Mucosa of gallbladder (tissue), 1 donor: ENCODE measurements at places on chromosomes 12 and 14. TPM values are rescaled to one million over a fixed set of nuclear protein-coding genes. Genes with fewer than 3 reads are reported as not detected.

DNA sequence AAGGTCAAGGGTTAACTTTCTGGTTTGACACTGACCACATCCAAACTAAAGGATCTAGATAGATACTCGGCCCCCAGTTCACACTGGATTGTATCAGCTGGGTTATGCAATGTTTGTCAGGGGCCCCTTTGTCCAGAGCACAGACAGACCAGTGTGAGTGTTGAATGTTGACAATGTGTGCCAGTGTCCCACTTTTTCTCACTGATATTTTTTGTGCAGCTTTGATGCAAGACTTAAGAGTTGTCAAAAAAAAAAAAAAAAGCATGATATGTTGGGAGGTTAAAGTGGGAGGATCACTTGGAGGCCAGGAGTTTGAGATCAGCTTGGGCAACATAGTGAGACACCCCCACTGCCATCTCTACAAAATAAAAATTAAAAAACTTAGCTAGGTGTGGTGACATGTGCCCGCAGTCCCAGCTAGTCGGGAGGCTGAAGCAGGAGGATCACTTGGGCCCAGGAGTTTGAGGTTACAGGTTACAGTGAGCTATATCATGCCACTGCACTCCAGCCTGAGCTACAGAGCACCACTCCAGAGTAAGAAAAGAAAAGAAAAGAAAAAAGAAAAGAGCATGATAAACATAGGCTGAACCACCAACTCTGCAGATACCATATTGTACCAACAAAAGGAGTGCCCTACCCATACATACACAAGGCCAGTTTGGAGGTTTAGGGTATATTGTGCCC, 97.5 kb downstream of the LGR5 start:
- no peak for DNase-seq

- no peak for DNase-seq
Observed at GRCh38 chr12:50825372-50825838, 17.3 kb upstream of the TMPRSS12 start.

- no peak for DNase-seq
Observed at GRCh38 chr12:75714462-75715322, 203.3 kb upstream of the KRR1 start.

DNA sequence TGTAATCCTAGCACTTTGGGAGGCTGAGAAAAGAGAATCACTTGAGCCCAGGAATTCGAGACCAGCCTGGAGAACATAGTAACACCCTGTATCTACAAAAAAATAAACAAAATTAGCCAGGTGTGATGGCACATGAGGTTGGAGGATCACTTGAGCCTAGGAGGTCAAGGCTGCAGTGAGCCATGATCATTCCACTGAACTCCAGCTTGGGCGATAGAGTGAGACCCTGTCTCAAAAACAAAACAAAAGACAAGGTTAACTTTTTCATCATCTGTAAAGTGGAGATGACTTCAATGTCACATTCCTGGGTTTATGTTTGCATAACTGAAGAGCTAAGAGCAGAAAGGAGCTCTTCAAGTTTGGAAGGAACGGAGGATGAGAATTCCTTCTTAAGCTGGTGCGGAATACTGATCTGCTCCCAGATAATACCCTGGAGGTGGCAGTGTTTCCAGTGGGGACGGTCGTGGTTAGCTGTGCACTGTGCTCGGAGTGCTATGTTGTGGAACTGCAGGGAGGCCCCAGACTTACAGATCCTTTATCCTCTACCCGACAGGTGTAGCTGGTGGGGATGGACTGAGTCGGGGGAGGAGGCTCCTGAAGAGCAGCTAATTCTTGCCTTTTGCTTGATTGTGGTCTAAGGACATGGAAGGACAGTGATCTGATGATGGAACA, 22.5 kb upstream of the BICD1 start:
- no peak for DNase-seq

DNA sequence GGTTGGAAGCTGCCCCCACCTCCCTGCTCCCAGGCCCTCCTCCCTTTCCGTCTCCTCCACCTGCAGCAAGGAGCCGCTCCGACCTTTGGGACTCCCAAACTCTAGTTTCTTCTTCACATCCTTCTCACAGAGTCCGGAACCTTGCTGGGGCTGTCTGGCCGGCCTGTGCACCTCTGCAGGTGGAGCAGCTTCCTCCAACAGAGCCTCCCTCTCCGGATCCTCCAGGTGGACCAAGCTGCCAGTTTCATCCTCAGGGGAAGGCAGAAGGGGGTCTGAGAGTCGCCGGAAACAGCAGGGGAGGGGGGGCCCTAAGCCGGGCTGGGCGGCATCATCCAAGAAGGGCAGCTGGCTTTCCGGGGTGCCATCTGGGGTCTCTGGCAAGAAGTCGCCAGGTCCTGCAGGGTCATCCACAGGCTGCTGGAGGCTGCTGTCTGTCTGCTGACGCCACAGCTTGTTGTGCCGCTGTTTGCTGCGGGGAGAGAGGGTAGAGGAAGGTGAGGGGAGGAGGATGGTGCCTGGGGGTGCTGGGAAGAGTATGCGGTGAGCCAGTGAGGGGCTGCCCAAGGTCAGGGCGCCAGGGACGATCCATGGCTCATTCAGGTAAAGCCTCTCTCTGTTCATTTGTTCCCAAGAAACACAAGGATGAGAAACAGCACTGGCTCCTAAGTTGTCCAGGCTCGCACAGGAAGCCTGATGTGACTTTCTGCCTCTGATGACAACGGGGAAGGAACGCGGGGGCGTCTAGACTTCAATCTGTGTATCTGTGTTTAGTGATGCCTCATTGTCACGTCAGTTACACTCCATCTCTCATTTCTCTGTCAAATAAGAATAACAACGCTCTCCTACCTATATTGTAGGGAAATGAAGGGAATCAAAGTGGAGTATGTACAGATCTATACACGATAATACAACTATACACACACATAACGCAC, 61.3 kb upstream of the CORO1C start:
- DNase-seq, result no peak

- DNase-seq, result no peak
Observed at GRCh38 chr12:99287136-99287535, 360.4 kb upstream of the GARIN6 start.

CLEC4D gene
- not detected for total RNA-seq

DNA sequence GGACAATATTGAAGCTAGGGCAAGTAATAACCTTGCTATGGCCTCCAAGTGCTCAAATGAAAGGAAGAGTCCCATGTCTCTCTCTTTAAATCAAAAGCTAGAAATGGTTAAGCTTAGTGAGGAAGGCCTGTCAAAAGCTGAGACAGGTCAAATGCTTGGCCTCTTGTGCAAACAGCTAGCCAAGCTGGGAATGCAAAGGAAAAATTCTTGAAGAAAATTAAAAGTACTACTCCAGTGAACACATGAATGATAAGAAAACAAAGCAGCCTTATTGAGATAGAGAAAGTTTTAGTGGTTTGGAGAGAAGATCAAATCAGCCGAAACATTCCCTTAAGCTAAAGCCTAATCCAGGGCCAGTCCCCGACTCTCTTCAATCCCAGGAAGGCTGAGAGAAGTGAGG, 84.1 kb upstream of the PLEKHA5 start:
- no peak for DNase-seq

CGRRF1 gene
- 17.6 TPM for total RNA-seq

DNA sequence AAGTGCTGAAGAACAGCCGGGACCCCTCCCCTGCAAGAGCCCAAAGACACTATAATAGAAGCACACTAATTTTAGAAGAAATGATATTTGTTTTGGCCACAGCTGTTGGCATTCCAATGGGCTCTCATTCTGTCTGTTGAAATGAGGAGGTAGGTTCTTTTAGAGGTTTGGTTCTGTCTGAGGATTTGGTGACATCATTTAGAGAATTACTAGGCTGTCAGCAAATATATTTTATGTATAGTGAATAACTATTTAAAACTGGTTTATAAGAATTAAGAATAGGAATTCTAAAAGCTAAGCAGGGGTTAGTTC, 200.7 kb upstream of the SLC38A2 start:
- DNase-seq, result no peak

DNA sequence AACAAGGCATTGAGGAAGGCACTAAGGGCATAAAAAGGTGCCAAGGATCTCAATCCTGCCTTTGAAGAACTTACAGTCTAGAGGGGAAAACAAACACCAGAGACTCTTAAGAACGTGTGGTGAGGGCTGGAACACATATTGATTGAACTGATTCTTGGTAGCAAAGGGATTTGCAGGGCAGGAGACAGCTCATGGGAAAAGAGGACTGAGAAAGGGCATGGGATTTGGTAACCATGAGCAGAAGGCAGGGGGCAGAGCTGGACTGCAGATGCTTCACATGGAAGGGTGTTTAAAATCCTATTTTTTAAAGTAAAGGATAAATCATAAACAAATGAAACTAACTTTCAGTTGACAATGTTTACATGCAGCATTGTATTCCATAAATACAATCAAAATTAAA, 203.1 kb downstream of the ITPR2 start:
- no peak for DNase-seq

SLC16A7 gene
- total RNA-seq, result 86.5 TPM

GRCh38 chr14:101920271-101920670, 44.1 kb upstream of the DYNC1H1 start:
- no peak for DNase-seq

- no peak for DNase-seq
Observed at GRCh38 chr12:89087149-89087825, 265.0 kb downstream of the DUSP6 start.

- no peak for DNase-seq
Observed at GRCh38 chr14:55756557-55756956, 176.6 kb downstream of the KTN1 start.

GALNT9 gene
- 0.12 TPM for total RNA-seq

GRCh38 chr14:96264853-96265252, 8.8 kb downstream of the BDKRB1 start:
- DNase-seq, result no peak

RARG gene
- total RNA-seq, result 41.8 TPM

DNA sequence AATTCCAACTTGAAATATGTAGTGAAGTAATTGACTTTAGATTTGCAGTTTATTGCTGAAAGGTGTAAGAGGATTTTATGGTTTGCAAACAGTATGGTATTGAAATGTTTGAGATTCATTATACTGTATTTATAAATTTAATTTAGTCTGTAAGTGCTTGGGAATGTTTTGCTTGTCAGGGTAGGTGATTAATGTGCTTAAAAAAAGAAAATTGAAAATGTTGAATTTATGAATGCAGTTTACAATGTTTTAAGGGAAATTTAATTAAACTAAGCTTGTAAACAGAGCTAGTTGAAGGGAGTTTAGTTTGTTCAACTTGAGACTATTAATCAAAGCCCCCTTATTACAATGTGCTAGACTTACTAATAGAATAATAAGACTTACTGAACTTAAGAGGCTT, 18.0 kb upstream of the CRY1 start:
- no peak for DNase-seq

DNA sequence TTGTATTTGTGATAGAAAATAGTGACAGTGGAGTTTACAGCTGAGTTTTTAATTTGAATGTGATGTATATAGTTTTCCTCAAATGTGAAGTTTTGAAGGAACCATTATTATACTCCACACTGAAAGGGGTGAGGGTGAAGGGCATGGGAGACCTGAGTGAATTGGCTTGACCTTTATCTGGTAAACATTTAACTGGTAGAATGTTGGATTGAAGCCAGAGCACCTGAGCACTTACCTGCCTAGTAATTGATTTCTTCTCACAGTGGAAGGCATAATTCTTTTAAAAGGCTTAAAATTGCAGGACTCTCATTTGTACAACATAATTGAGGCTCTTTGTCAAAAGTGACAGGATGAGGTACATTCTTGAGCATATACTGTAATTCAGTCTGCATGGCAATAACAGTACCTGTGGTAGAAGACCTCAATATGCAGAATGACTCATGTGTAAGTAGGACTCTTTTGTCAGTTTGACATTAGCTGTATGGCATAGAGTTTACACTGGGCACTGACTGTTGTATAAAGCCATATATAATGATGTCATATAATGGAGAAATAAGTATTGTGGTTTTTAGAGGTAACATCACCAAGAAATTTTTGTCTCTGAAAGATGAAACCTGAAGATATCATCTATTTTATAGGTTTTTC, 309.6 kb downstream of the TMTC2 start:
- peak; percentile 36 for DNase-seq

GRCh38 chr12:49233842-49234526, 30.9 kb upstream of the TUBA1C start:
- peak; percentile 37 for DNase-seq

GTF2A1 gene
- total RNA-seq, result 23.3 TPM

TMEM260 gene
- total RNA-seq, result 31.0 TPM

DNA sequence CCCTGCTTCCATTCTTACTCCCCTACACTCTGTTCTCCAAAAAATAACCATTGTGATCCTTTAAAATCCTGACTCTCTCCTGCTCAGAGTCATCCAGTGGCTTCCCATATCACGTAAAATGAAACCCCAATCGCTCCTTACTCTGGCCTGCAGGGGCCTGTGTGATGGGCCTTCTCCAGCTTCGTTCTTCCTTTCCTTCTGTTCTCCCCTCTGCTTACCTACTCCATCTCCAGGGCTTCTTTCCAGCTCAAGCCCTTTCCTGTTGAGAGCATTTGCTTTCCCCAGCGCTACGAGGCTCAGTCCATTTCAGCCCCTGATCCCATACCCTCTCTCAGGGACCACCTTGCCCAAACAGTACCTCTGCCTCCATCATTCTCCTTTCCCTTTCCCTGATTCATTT, 144.4 kb upstream of the ARHGAP5 start:
- no peak for DNase-seq

GRCh38 chr14:33569821-33570687, 380.8 kb downstream of the EGLN3 start:
- DNase-seq, result no peak

GRCh38 chr12:68109444-68110217, 49.9 kb downstream of the IFNG start:
- no peak for DNase-seq

GRCh38 chr12:122062832-122063693, 15.5 kb upstream of the MLXIP start:
- peak; percentile 80 for DNase-seq

SPIC gene
- total RNA-seq, result not detected

DNA sequence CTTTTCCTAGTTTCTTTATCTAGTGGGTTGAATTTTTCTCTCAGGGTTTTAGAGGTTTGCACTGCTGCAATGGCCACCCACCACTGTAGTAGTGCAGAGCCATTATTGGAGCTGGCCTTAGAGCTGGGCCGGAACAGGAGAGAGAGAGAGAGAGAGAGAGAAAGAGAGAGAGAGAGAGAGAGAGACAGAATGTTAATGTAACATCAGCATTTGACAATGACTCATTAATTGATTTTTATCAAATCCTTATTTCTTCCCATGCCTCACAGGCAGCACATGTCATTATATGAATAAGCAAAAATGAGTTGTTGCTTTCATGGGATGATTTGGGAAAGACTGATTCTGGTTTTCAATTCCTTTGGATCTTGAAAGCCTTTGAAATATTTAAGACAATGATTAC, 76.3 kb upstream of the PPP4R3A start:
- no peak for DNase-seq

- no peak for DNase-seq
Observed at GRCh38 chr12:182381-182892, 31.5 kb downstream of the SLC6A12 start.

DNA sequence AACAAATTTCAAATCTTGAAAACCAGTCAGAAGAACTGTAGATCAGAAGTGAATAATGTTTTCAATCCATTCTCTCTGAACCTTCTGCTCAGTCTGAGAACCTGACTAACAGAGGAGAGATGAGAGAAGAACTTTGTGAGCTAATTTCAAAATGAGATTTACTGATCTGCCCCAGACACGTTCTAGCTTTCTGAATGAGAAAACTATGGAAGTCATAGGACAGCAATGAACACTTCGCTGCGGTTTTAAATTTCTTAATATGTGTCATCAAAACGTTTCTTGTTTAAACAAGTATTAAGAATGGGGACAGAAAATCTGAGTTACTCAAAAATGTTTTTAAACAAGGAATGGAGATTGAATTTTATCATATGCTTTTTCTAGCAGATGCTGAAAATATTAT, 66.6 kb upstream of the FAR2 start:
- no peak for DNase-seq

FAM186B gene
- total RNA-seq, result 0.32 TPM
